Lower lobe of right lung (tissue), 2 donors: ENCODE measurements at places on chromosomes 16 and 17.

GRCh38 chr17:68878226-68878885 lies 76.8 kb downstream of the ABCA8 start:
- no peak for DNase-seq

DNA sequence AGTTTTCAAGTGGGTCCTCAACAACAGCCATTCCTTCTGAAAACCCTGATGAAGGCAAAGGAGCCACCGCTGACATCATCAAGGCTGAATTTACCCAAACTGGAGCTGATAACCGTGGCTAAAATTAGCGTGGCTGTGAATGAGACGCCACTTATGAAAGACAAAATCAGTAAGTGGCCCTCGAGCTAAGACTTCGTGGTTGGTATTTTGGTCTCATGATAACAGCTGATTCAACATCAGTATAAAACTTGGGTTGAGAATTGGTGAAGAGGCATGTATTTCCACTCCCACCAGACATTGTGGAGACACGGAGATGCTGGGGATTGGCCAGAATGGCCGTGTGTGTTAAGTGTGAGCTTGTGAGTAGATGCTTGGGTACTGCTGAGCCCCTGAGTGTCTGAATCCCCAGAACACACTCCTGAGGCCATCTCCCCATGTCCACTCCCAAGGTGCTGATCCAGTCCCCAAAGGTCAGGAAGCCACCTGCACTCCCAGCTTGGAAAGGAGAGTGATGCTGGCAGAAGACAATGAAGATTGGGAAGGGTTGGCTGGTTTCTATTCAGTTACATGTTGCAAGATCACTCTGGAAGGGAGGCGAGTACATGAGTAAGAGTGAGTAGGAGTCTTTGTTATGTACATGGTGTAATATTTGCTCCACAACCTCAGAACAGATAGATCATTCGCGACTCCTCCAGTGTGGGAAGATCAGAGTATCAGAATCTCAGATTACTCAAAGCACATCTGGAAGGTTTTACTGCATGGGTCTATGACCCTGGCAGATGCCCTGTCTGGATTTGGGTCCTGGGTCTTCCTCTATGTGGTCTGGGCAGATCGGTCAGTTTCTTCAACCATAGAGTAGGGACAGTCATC lies 207.7 kb downstream of the HS3ST3A1 start:
- DNase-seq = no peak

DNA sequence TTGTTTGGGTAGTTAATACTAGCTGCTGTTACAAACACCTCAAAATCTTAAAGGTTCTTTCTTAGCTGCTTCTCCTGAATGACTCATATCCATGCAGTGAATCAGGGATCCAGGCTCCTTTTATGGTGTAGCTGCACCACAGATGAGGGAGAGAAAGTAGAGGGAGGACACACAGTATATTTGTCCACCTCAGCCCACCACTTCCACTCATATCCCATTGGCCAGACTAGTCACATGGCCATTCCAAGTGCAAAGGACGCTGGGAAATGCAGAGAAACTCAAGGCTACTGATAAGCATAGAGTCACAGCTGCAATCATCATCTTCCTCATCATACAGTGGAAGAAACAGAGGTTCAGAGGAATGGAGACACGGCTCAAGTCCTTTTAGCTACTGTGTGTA lies 63.8 kb downstream of the GSG1L start:
- DNase-seq = no peak

GRCh38 chr17:58005031-58005727 lies 1.9 kb downstream of the SRSF1 start:
- no peak for DNase-seq

DNA sequence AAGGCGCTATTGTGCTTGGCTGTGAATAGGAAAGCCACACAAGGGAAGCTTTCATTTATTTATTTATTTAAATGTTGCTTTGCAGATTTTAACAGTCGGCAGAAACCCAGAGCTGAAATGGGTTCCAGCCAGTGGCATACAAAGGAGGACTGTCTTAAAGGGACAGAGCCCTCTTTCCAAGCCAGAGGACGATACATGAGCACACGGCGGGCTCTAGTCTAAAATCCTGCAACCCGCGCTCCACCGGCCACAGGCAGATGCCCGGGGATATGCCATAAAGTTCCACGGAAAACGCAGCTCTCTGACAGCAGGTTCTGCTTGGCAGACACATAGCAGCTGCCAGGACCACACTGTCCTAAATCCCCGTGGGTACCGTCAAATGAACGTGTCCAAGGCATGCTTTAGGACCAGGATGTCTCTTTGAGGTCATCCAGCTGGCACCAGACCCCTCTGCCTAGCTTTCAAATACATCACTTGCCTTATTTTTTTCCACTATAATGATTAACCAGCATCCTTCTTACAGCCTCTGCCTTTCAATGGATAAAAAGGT lies 64.6 kb downstream of the CYTH1 start:
- no peak for DNase-seq

- no peak for DNase-seq
Observed at GRCh38 chr17:48545022-48545375, at the start of gene HOXB2. HOXB2 (minus strand) TSS chr17:48545109; CDS start chr17:48544911, 198 bp downstream.

- no peak for DNase-seq
Observed at GRCh38 chr16:9422762-9423513, 331.5 kb downstream of the HAPSTR1 start.

DNA sequence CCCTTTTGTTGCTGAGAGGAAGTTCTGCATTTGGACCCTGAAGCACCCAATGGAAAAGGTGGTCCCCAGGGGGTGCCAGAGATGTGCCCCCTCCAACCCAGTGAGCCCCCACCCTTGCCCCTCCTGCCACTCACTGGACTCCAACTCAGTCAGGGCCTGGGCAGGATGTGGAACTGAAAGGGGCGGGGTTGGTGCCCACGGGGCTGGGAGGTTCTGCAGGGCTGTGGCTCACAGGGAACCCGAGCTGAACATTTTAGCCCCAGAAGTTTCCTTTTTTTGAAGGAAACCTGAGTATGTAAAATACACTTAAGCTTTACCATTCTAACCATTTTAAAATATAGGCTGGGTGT lies 15.8 kb upstream of the OGFOD3 start:
- DNase-seq = no peak

DNA sequence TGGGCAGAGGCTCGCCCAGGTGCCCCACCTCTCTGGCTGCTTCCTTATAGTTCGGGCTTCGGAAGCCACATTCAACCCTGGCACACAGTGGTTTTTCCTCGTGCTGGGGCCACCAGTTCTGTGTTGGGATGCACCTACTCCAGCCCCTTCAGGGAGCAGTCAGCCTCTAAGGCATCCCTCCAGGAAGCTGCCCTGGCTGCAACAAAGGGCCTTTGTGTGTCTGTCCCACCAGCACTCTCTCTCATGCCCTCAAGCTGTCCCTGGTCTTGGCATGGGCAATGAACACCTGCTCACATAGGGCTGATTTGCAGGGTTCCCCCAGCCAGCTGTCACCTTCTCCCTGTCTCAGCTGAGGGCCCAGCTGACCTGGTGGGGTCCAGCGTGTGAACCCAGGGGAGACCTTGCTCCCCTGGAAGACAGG lies 754 bp upstream of the NOXO1 start:
- no peak for DNase-seq
